ENCODE measurements at places on chromosomes 2 and 18. TPM values are rescaled to one million over a fixed set of nuclear protein-coding genes. Genes with fewer than 3 reads are reported as not detected.

The METAP1D gene
- polyA plus RNA-seq = 11.4 TPM

The RNU2-63P gene
- polyA plus RNA-seq = not detected

The FAM210A gene
- 1.5 TPM for polyA plus RNA-seq

The SPEG gene
- 33.3 TPM for polyA plus RNA-seq

DNA sequence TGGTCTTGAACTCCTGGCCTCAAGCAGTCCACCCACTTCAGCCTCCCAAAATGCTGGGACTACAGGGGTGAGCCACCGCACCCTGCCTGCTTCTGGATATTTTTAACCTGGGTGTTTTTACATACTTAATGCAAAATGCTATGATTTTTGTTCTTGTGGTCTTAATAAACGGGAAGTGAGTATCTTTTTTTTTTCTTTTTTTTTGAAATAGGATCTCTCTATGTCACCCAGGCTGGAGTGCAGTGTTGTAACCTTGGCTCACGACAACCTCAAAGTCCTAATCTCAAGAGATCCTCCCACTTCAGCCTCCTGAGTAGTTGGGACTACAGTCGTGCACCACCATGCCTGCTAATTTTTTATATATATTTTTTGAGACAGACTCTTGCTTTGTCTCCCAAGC lies 19.2 kb upstream of the ASXL2 start:
- no peak for DNase-seq

DNA sequence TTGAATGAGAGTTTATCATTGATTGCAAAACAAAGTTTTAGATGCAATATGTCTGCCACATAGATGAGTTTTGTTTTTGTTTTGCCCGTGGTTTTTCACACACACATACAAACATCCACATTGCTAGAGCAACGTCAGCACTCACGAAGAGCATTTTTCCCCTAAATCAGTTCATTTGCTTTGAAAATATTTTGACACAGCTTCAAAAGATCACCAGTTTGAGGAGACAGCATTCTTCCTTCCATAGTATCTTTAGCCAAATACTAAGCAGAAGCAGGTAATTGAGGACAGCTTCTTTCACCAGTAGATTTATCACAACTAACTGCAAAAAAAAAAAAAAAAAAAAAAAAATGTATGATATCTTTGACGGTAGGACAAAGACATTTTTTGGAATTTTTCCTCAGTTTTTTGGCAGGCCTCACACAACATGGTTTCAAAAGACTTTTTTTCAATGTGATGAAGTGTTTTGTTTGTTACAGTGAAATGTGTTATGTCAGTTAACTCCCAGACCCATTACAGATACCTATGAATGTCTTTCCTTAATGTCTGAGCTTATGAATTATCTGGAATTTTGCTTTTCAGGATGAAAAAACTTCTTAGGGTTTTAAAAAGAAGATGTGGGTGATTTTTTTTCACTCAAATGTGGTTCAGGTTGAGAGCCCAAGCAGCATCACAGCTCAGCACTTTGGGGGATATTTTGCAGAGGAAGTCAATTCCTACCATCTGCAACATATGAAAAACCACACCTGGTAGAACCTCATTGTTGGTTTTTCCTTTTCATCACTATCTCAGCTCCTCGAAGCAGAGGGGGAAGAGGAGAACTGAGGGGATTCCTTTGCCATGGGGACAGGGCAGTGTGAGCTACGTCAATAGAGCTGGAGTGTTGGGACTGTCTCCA lies 31.6 kb downstream of the AOX1 start:
- no peak for DNase-seq

DNA sequence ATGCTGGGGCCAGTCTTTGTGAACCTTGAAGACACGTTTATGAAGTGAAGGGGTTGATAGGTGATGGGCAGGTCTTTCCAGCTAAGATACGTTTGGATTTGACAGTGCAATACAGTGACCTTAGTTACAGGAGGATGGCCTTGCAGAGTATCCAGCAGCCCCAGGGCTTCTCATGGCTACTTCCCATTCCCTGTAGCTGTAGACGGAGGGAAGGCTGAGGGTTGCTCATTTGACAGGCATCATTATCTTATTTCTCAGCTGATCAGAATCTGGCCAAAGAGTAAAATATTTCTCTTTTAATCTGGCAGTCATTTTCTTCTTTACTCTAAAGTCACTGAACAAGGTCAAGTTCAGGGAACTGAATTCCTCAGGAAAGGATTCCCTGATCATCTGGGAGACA lies 85.1 kb upstream of the RMDN2 start:
- DNase-seq = no peak

DNA sequence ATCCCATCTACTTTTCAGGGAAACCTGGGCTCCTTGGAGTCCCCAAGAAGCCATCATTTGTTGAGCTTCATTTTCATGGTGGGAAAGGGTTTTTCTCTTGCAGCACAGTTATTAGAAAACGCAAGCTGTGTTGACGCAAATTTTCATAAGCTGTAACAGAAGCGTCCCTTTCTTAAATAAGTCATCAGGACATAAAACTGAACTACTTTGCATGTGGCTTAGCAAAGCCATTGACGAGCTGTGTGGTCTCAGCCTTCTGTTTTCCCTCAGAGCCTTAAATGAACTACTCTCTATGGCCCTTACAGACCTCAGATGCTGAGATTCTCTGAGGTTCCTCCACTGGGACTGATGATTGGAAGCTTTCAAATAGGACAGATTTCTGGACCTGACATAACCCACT lies 85.1 kb downstream of the ARL4C start:
- no peak for DNase-seq

DNA sequence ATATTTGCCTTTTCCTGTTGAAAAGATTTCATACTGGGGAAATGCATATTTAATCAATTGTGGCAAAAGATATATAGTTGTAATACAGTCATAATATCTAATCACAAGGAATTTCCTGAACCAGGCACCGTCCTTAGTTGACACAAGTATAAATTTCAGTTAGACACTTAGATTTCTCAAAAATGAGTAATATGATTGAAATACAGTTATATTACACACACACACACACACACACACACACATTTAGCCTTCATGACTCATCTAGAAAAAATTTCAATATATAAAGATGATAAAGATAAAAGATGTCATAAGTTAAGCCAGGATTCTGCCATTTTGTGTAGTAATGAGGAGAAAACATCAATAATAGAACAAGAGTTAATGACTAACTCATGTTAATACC lies 258.4 kb upstream of the ZNF804A start:
- DNase-seq = no peak

DNA sequence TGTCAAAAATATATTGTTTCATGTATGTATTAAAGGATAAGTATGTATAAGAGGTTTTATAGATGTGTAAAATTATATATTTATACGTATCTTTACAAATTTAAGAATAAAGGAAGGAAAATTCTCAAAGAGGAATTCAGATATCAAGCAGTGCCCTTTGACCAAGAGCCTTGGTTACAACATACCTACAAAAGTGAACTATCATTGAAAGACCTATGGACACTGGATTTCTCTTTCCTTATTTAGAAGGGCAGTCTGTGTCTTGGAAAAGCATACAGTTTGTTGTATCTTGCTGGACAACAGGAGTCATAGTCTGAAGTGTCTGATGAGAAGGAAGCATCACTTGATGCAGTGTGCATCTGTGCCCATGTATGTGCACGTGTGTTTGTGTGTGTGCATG lies 21.8 kb upstream of the USP40 start:
- DNase-seq = no peak

- no peak for DNase-seq
Observed at GRCh38 chr18:54947091-54947490, 12.2 kb downstream of the CCDC68 start.

DNA sequence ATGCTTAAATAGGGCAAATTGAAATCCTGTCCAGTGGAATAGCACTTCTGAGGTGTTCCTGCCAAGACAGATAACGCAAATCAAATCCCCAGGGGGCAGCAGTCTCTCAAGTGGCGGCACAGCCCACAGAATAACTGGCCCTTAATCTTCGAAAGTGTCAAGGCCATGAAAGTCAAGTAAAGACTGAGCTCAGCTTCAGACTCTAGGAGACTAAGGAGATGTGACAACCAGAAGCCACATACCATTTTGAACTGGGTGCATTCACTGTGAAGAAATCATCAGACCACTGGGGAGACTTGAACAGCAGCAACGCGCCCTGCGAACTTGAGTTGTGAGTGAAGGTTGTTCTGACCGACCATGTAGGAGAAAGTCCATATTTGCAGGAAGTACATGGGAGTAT lies 66.0 kb upstream of the ASAP2 start:
- DNase-seq = no peak

DNA sequence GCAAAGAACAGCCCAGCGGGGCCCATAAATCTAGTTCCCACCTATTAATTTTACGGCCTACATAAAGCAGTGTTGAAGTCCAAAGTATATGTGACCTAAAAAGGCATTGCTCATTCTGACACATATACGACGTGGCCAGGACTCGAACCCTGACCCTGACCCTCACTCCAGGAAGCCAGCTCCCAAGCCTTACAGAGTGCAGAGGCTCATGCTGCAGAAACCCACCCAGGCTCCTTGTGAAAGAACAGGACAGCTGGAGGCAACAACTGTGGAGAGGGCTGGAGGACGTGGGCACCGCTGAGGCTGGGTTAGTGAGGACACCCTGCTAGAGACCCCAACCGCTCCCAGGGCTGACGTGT lies 221.6 kb downstream of the CYP26B1 start:
- no peak for DNase-seq

DNA sequence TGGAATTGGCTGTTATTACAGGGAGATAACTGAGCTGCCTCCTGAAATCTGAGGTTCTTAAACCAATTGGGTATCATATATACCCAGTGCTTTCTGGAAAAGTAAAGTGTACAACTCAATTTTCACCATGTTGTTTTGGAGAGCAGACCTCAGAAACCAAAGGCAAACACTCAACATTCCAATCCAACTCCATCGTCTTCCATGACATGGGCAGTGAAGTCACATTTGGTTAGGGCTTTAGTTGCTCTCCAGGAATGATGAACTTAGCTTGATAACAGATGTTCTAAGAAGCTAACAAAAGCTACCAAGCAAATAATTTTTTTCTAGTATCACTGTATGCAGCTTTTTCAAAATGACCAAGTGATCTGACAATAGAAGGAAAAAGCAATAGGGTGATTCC lies 107.0 kb upstream of the SLC35G4 start:
- no peak for DNase-seq

DNA sequence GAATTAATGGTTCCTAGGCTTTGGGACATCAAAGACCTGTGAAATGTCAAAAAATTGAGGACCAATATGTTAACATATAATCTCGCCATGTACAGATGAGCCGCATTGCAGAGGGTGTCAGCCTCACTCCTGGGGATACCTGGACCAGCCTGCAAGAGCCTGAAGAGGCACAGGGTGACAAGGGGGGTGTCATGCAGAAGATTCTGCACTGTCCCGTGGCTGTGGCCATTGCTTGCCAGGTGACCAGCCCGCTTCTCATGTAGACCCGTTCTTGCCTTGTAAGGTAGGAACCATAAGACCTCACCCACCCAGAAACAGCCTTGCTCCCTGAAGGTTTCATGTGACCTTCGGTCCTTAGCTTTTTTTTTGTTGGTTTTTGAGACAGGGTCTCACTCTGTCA lies 37.5 kb downstream of the TMEM37 start:
- DNase-seq = no peak

DNA sequence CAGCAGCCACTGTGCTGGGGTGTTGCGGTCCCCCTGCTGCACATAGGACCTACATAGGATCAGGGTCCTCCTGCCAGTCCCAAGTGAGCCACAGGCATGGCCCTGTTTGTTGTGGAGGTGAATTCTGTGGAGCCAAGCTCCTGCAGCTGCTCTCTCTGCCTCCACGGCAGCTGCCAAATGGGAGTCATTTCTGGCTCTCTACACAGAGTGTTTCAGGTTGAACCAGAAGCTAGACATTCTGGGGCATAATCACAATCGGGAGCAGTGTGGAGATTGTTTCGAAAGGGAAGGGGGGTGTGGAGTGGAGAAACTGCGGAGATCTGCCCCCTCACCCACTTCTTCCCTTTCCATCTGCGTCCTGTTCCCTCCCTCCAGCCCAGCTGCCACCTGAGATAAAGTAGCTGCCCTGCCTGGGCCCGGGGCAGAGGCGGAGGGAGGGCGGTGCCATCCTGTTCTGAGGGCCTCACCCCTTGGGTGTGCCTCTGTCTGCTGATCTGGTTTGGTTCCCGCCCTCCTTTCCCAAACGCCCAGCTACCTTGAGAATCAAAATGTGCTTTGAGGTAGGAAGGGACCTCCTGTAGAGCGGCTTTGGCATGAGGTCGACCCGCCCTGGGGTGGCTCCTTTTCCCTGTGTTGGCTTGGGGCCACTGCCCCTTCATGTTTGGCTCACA lies 139.4 kb downstream of the WDSUB1 start:
- DNase-seq = peak; percentile 56

Measured in pancreas (tissue), 10 donors.